Testis (tissue), 5 donors: ENCODE measurements at places on chromosomes 13 and 19.

DNA sequence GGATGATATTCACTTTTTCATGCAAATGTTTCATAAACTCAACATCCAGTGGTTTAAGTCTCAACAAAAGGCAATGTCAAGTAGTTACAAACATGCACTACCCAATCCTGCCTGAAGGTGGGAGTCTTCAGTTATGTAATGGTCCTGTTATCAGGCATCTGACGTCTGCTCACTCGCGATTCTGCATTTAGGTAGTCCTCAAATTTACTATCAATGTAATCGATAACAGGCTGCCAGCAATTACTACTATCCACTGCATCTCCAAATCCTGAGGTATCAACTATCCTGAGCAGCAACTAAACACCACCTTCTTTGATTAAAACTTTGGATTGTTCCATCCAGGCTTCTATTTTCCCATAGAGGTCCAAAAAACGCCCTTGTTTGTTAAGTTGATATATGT is 51.2 kb downstream of the NLRP12 start:
- peak; percentile 83 for DNase-seq

GRCh38 chr19:48221628-48222027 is 34.1 kb downstream of the CARD8 start:
- DNase-seq = no peak

- DNase-seq = no peak
Measured at GRCh38 chr13:98975822-98976261, 2.0 kb downstream of the DOCK9 start.

DNA sequence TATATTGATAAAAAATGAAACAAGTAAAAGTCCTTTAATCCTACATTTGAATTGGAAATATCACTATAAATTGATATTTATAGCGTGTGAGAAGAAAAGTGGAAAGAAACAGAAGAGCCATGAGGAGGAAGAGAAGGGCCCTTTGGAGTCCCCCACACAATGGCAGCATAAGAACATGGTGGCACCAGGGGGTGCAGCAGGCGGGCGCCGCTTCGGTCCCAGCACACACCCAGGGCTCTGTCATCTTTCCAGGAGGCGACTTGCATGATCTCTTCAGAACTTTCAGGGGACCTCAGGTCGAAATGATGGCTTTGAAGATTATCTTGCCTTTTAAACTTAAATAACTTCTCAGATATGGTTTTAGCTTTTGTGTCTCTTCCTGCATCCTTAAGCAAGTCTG is 91.8 kb downstream of the TUBGCP3 start:
- no peak for DNase-seq

GRCh38 chr19:41373993-41374392 is 2.3 kb upstream of the TMEM91 start:
- peak; percentile 89 for DNase-seq

GRCh38 chr13:39321574-39321973 is 281.4 kb downstream of the LHFPL6 start:
- DNase-seq = no peak

DNA sequence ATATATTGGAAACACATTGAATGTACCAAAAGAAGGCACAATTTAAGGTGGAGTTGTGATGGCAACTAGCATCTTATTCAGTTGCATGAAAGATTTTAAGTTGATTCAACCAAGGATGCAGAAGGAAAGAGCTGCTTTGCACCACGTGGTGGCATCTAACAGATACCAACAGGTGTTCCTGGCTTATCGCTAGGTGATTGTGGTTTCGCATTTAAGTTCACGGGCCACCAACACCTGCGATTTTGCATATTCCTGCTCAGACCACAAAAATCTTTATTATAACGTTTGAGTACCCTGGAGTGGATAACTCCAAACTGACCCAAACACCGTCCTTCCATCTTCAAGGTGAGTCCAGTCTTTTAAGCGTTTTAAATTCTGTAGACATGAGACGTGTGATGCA is 45.3 kb downstream of the RGCC start:
- no peak for DNase-seq

- DNase-seq = no peak
Measured at GRCh38 chr13:66915596-66916185, 314.4 kb downstream of the PCDH9 start.

- no peak for DNase-seq
Measured at GRCh38 chr19:37932985-37933936, 26.3 kb downstream of the SIPA1L3 start.

DNA sequence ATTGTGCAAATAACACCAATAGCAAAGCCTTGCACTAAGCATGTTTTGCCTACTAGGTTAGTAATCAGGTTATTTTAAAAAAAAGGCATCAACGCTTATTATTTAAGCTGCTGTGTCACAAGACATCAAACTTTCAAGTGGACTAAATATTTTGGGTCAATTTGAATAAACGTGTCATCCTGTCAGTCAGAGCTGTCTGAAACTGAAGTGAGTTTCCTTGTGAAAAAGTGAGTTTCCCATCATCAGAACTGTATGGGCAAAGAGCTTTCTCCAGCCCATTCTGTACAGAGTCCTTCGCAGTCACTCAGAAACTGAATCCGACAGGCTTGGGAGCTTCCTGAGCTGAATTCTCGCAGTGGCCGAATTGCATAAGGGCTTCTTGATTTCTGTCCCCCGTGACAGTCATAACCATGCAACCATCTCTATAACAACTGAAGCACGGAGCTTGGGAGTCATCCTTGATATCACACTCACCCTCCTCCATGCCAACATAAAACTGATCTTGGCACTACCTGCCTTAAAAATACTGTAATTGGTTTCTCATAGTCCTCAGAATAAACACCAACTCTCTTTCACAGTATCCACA is 139.8 kb downstream of the MIPEP start:
- DNase-seq = no peak

DNA sequence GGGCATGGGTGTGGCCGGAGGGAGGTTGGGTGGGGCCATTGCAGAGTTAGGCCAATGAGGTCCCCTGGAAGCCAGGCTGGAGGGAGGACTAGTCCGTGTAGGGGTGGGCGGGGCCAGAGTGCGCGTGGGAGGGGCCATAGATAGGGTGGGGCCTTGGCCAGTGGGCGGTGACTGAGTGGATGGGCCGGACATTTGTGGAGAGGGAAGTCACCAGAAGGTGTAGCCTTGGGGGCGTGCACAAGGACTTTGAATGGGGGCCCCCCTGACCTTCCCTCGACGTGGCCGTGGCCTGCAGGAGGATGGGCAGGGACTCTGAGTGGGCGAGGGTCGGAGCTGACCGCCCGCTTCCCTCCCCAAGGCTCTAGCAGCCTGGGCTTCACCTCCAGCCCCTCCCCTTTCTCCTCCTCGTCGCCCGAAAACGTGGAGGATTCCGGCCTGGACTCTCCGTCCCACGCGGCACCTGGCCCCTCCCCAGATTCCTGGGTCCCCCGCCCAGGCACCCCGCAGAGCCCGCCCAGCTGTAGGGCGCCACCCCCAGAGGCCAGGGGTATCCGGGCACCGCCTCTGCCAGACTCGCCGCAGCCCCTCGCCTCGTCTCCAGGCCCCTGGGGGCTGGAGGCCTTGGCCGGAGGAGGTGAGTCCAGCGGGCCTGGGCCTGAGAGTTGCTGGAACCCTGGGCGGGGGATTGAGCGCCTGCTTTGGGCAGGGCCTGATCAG is 16.5 kb upstream of the B3GNT3 start:
- peak; percentile 73 for DNase-seq

DNA sequence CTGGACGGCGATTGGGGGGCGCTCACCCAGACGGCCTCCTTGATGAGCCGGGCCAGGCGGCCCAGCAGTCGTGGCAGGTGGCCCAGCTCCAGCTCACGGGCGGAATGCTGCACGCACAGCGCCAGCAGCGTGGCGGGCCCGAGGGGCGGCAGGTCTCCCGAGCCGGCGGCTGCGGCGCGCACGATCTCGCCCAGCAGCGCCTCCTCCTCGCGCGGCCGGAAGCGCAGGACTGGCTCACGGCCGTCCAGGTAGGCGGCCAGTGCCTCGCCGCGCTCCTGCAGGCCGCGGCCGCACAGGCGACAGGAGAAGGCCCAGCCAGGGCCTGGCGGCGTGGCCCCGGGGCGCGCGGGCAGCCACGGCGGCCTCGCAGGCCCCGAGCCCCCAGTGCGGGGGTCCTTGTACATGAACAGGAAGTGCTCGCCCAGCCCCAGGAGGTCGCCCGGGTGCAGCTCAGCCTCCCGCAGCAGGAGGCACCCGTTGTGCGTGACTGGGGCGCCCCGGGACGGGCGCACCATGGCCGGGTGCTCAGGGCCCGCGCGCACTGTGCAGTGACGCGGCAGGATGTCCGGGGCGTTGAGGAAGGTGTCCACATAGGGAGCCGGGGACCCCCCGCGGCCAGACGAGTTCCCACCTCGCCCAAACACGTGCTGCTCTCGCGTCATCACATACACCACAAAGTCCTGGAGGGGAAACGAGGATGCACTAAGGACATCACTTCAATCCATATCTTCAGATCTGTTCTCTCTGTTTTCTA is 9.6 kb upstream of the MAMSTR start:
- DNase-seq = no peak

- DNase-seq = no peak
Measured at GRCh38 chr13:94305463-94305862, 174.0 kb downstream of the DCT start.

GRCh38 chr19:48999481-49000325 is 6.0 kb downstream of the RUVBL2 start:
- DNase-seq = peak; percentile 62

DNA sequence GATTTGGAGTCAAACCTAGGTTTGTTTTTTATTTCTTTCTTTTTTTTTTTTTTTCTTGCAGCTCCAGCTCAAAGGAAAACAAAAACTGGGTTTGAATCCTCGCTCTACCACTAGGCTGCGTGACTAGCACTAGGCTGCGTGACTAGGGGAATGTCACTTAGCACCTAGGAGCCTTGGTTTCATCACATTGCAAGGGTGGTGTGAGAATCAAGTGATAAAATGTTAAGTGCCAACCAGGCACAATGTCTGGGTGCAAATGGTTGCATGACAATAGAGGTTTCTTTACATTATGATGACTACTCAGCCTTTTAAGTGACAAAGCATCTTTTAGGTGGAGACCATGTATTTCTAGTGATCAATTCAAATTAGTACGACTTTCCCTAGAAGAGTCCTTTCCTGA is 27.9 kb downstream of the RCBTB2 start:
- no peak for DNase-seq

DNA sequence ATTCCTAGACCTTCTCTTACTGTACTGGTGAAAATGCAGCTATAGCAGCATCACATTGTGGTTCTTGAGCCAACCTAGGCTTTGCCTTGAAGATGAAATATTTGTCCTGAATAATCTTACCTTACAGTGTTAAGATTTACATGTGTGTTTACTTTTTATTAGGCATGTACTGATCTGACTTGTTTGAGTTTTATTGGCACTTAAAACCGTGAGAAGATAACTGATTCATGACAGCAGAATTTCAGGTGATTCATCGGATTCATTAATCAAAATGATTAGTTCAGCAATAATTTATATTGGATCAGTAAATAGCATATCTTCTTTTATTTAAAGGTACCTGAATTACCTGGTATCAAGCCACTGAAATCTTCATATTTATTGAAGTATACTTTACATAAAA is 296.3 kb downstream of the KLF5 start:
- no peak for DNase-seq

GRCh38 chr13:72960541-72960940 is 98.3 kb upstream of the KLF5 start:
- no peak for DNase-seq

- no peak for DNase-seq
Measured at GRCh38 chr19:19315444-19315843, 4.9 kb downstream of the SUGP1 start.

DNA sequence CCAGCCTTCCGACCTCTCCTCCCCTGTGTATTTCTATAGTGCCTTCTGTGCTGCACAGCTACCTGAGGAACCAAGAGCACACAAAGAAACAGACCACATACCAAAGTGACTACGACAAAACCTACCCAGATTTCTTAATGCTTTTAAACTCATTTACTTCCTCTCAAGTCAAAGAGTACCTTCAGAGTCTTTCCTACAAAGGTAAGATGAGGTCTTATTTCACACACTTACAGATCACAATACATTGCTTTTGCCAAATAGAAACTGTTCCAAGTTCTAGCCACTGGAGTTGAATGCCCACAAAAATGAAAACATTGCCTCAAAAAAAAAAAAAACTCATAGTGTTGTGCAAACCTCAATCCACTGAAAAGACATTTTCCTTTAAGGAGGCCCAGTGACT is 36.4 kb downstream of the TEX26 start:
- DNase-seq = no peak

- peak; percentile 80 for DNase-seq
Measured at GRCh38 chr19:14536926-14537692, 7.7 kb downstream of the TECR start.

DNA sequence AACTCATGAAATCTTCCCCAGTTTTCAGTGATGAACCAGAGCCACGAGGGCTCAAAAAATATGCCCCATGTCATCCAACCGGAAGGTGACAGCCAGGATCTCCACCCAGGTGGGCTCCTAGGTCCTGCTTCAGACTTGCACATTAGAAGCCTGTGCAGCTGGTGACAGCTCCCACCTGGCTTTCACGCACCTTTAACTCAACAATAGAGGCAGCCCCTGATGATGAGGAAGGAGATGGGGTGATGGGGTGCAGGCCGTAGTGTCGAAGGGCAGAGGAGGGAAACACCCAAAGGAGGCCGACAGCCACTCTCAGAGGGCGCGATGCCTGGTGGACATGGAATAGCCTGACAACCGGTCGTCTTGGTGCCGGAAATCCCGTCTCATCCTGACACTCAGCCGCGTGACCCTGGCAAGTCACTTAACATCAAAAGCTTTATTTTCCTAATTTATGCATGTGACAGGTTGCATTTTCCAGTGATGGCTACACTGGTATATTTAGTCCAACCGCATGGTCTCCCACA is 118.0 kb downstream of the SOX1 start:
- no peak for DNase-seq

DNA sequence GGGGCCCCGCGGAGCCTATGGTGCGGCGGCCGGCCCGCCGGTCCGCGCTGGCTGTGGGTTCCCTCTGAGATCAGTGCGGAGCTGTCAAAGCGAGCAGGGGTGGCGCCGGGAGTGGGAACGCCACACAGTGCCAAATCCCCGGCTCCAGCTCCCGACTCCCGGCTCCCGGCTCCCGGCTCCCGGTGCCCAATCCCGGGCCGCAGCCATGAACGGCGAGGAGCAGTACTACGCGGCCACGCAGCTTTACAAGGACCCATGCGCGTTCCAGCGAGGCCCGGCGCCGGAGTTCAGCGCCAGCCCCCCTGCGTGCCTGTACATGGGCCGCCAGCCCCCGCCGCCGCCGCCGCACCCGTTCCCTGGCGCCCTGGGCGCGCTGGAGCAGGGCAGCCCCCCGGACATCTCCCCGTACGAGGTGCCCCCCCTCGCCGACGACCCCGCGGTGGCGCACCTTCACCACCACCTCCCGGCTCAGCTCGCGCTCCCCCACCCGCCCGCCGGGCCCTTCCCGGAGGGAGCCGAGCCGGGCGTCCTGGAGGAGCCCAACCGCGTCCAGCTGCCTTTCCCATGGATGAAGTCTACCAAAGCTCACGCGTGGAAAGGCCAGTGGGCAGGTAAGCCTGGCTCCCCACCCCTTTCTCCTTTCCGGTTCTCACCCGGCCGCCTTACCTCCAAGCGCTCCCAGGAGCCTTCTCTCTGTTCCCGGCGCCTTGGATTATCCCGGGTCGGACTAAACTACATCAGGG is at the start of gene PDX1:
TSS of gene PDX1 (plus strand) at position 67 of the 743 bp plus-strand sequence. CDS start at position 206, 139 bp downstream.
- DNase-seq = peak; percentile 58

DNA sequence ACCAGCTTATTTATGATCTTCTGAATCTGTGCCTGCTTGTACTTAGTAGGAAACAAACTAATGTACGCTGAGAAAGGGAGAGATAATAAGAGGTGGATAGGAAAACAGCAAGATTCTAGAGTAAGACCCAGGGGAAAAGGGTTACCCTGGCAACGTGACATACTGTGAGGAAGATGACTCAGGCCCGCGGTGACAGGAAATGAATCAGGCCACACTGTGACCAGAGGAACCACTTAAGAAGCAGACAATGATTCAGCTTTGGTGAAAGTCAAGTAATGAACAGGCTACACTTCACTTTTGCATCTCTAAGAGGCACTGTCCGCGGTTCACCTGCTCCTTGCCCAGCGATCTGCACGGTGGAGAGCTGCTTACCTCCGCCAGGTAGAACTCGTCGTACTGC is 158.2 kb downstream of the NALCN start:
- DNase-seq = no peak
